ENCODE measurements at places on chromosomes 4 and X.

- peak; percentile 7 for DNase-seq
Measured at GRCh38 chr4:38292529-38292928, 332.3 kb downstream of the PTTG2 start.

GRCh38 chrX:84357296-84357695, 145.0 kb downstream of the HDX start:
- no peak for DNase-seq

DNA sequence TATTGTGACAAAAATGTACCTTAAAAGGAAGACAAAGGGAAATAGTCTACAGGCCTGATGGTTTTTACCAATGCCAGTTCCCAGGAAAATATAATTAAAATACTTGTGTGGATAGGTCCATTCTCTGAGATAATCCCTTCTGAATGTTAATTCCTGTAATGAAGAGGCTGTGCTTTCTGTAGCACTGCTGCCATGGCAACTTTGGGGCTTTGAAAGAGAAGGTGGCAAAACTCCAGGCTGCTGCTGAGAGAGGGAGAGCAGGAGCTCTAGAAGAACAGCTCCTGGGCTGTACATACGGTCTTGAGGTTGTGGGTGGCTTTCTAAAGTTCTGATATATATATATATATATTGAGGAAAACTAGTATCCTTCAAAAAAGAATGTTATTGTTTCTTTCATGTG, 125.4 kb downstream of the PDLIM5 start:
- peak; percentile 84 for DNase-seq

- peak; percentile 86 for DNase-seq
Measured at GRCh38 chr4:61251129-61251528, 51.0 kb downstream of the ADGRL3 start.

DNA sequence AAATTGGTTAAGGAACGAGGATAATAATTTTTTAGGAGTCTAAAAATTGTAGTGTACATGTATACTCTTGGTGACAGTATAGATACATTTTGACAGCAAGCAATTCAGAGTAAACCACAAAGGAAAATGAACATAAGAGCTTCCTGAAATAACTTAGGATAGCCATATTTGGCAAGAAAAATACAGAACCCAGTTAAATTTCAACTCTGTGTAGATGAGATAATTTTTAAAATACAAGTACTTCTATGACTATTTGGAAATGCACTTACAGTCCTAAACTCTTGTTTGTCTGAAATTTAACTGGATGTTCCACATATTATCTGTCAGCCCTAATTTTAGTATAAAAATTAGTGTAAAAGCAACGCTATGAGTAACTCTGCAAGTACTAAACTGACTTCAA, 124.4 kb upstream of the PCDH18 start:
- DNase-seq = no peak

- DNase-seq = no peak
Measured at GRCh38 chr4:147651563-147651962, 32.4 kb downstream of the PRMT9 start.

DNA sequence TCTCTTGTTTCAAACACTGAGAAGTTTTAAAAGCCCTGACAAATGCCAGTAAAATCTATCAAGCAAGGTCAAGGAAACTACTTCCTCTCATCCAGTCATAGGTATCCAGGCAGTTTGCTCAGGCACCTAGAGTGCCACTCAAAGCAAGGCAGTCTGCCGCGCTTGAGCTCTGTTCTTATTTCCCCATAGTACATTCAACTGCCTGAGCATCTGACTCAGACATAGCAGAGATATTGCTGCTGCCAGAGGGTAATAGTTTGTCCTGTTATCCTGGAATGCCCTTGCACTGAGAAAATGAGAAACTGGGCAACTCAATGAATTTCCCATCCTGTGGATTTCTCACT, 16.1 kb upstream of the ATP8A1 start:
- DNase-seq = no peak

GRCh38 chrX:120536061-120536460, 24.7 kb downstream of the CUL4B start:
- DNase-seq = no peak

GRCh38 chr4:18850867-18851266, 829.3 kb upstream of the LCORL start:
- no peak for DNase-seq

DNA sequence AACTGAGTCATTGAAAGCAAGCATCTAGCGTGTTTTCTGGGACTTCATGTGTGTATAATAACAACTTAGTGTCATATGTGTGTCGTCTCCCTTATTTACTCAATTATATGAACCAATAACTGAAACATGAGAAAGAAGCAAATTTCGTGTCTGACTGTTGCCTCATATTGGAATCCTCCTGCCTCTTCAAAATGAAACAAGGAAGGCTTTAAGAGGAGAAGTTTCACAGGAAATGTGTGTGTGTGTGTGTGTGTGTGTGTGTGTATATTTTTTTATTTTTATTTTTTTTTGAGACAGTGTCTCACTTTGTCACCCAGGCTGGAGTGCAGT, 145.8 kb upstream of the SFRP2 start:
- no peak for DNase-seq

- DNase-seq = peak; percentile 46
Measured at GRCh38 chrX:43971966-43972961, 926 bp downstream of the NDP start.

- peak; percentile 72 for DNase-seq
Measured at GRCh38 chr4:49044270-49044669, 58.2 kb downstream of the CWH43 start.

GRCh38 chrX:24480400-24480865, 15.3 kb downstream of the PDK3 start:
- DNase-seq = no peak

DNA sequence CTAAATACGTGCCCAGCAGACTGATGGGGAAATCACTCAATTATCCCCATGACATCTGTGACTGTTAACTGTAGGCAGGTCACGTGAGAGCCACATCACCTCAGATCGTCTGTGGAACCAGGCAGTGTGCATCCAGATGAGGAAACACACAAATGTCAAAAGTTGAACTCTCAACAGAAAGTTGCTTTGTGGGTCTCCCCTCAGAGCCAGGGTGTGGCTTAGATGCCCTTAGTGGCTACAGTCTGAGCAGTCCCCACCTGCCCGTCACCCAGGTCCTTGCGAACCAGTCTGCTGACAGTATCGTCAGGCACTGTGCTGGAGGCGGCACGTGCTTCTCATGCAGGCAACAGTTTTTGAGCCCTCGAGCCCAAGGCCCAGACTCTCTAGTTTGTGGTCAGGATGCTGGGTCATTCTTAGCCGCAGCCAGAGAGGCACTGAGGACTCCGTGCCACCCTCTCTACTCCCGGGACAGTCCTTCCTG, 10.8 kb downstream of the TMEM187 start:
- DNase-seq = no peak

DNA sequence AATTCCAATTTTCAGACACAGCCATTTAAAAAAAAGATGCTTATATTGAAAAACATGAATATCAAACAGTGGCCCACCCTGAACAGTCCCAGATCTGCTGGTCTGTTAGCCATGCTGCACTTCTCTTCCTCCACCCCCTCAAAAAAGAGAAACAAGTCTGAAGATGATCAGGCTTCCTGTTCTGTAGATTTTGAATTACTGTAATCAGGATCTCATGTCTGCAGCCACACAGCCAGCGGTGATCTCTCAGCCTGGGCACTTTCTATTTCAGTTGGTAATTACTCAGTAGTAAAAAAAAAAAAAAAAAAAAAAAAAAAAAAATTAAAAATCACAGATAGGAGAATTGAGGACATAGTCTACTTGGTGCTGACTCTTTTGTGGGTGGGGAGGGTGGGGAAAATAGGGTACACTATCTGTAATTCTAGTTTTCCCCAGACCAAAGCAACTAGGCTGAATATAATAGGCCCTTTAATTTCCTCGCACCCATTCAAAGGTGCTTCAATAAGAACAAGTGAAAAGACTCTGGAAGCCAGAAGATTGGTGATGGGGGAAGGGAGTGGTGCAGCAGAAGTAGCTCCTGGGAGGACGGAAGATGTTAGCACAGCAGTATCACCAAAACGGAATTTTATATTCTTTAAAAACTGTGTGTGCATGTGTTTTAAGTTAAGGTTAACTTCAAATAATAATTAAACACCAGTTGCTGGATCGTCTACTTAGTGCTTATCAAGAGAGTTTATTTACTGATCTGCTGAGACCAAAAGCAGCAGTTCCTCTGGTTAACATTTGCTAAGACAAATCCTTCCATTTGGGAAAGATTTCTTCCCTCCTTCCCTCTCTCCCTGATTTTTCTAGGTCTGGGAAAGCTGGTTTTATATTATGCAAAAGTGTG, 47.0 kb downstream of the SPRY1 start:
- DNase-seq = no peak

GRCh38 chr4:151658959-151659600, 101.7 kb downstream of the GATB start:
- no peak for DNase-seq

GRCh38 chr4:158102904-158103303, 69.9 kb downstream of the GASK1B start:
- no peak for DNase-seq

- DNase-seq = peak; percentile 31
Measured at GRCh38 chrX:39950018-39950688, 147.6 kb downstream of the BCOR start.

- peak; percentile 30 for DNase-seq
Measured at GRCh38 chrX:17617806-17618205, 119.5 kb upstream of the SCML1 start.

DNA sequence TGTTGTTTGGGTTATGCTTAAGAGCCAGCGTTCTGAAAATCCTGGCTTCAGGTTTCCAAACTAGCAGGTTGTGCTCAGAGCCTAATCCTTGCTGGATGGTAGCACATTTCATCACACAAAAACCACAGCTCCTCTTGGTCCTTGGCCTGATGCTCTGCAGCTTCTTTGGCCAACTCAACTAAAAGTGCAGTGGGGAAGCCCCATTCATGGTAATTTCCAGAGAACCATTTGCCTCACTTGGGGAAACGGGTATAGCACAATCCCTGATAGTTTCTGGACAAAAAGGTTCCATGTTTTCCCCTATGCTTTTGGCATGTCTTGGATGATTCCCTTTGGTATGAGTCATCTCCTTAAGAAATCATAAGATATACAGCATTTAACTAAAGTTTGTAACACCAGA, 78.7 kb downstream of the SYNPO2 start:
- DNase-seq = no peak

- no peak for DNase-seq
Measured at GRCh38 chr4:156472624-156473023, 499.0 kb downstream of the PDGFC start.

- no peak for DNase-seq
Measured at GRCh38 chr4:85398276-85398675, 76.7 kb upstream of the ARHGAP24 start.

DNA sequence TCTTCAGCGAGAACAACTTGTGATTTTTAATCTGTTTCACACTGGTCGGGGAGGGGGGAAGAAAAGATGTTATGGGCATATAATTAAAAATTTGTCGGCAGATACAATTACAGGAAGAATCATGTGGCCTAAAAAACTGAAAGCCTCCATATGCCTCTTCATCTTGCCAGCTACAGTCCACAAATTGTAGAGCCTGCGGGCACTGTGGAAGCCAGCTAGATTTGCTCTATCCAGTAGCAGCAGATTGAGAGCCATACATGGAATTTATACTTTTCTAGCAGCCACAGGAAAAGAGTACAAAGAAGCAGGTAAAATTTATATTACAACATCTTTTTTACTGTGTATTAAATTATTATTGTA, 147.3 kb downstream of the TBL1X start:
- DNase-seq = peak; percentile 82

GRCh38 chr4:190020790-190021717, 6.0 kb downstream of the FRG2 start:
- no peak for DNase-seq

DNA sequence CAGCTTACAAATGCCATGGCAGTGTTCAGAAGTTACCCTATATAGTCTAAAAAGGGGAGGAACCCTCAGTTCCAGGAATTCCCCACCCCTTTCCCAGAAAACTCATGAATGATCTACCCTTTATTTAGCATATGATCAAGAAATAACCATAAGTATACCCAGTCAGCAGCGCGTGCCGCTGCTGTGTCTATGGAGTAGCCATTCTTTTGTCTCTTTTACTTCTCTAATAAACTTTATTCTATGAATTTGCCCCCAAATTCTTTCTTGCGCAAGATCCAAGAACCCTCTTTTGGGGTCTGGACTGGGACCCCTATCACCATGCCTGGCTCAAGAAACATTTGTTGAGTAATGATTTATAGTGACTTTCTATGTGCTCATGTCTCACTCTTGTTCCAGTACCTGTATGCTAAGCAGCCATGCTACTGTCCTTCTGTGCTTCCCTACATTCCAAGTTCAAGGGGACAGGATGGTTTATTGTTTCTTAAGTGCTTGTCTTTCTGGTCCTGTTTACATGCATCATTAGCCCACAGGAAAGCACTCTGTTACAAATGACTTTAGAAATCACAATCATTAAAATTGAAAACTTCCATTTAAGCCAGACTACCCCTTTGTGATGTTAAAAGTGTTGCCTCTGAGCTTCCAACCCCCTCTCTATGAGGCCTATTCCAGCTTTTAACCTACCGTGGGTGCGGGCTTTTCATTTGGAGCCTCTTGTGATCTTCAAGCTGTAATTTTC, 63.4 kb upstream of the S100G start:
- DNase-seq = no peak

GRCh38 chr4:73679836-73680235, 59.6 kb upstream of the RASSF6 start:
- DNase-seq = no peak

GRCh38 chr4:183256343-183256742, 63.7 kb downstream of the CLDN22 start:
- DNase-seq = no peak

- DNase-seq = no peak
Measured at GRCh38 chr4:70239884-70240591, 2.4 kb upstream of the CSN3 start.

- DNase-seq = no peak
Measured at GRCh38 chrX:18970465-18970864, 13.4 kb downstream of the PHKA2 start.

- DNase-seq = no peak
Measured at GRCh38 chr4:152824561-152824960, 44.8 kb downstream of the ARFIP1 start.

GRCh38 chr4:156113138-156113765, 159.6 kb upstream of the CTSO start:
- no peak for DNase-seq
